Forelimb muscle (tissue), 1 donor: ENCODE measurements at places on chromosomes 4 and X. TPM values are rescaled to one million over a fixed set of nuclear protein-coding genes. Genes with fewer than 3 reads are reported as not detected.

- no peak for DNase-seq
Observed at GRCh38 chrX:86711531-86712180, 563.4 kb downstream of the DACH2 start.

PSAPL1 gene
- polyA plus RNA-seq, result not detected

TCEAL7 gene
- polyA plus RNA-seq, result 447 TPM

NPY5R gene
- not detected for polyA plus RNA-seq

RS1 gene
- polyA plus RNA-seq, result not detected

GRCh38 chr4:6273661-6273990 is 4.0 kb downstream of the WFS1 start:
- no peak for DNase-seq

DNA sequence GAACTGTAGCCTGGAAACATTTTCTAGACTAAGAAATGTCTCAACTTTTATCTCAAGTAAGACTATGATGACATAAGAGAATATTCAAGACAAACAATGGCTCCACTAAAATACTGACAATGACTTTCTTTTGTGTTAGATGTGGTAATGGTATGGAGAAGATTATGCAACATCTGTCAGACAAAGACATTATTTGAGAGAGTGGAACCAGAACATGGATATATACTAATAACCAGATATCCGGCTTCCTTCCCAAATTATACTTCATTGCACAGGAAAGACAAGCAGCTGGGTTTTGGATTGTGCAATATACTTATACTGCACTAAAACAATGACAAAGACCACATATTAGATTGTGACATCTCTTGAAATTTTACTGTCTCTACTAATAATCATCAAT is 290.8 kb upstream of the GIMD1 start:
- DNase-seq, result no peak

GRCh38 chr4:38671592-38671940 is 7.6 kb downstream of the KLF3 start:
- no peak for DNase-seq

NAT8L gene
- 4.3 TPM for polyA plus RNA-seq

FRG2 gene
- polyA plus RNA-seq, result not detected

GRCh38 chrX:30538271-30538670 is 39.3 kb downstream of the TASL start:
- DNase-seq, result no peak

GRCh38 chr4:156970501-156971164 is 966 bp downstream of the PDGFC start:
- DNase-seq, result no peak

DNA sequence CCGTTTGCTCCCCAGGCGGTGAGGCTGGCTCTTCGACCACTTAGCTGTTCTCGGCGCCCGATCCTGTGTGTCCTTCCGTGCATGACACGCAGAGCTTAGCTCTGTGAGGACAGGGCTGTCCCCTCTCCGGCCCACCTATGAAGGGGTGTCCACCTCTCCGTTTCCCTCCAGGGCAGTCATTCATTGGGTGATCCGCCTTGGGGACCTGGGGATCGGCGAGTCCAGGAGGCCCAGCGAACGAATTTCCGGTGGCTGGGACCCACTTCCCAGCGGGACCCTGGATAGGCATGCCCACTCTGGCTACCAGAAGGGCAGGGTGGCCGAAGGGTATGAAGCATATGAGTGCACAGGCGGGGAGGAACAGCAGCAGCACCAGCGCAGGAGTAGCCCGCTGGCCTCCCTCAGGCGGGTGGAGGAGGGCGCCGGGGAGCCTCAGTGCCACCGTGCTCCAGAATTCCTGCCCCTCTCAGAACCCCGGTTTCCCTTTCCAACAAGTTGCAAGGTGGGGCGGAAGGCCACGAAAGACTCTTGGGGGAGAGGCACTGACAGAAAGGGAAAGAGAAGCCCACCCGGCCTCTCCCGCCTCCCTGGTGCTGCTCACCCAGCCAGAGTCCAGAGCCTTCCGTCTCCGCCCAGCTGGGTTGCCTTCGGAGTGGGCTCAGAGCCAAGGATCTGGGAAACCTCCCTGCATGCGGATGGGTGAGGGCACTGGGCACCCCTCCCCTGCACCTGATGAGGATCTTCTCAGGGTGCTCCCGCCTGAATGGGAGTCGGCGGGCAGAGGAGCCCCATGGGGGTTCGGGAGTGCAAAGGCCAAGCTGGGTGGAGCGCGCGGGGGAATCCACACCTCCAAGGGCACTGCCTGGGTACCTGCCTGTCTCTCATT is 8.6 kb downstream of the HMX1 start:
- no peak for DNase-seq

DNA sequence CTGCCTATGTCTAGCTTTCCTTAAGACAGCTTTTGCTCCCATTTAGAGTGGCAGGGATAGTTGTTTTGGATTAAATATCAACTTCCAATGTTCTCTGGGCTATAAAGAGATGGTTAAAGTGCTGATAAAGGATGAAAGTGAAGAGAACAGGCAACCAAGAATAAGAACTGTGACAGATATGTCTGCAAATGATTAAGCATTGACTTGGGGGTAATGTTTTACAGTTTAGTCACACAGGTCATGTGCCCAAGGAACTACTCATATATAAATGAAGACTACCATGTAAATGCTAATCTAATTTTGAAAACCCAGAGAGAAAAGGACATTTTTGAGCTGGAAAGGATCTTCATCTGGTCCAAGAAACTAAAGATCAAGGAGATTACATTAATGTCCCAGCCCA is 42.1 kb downstream of the RBMX2 start:
- DNase-seq, result no peak

- DNase-seq, result no peak
Observed at GRCh38 chr4:38082021-38082420, 121.8 kb downstream of the PTTG2 start.

GRCh38 chr4:7844594-7844991 is 95.1 kb downstream of the AFAP1 start:
- DNase-seq, result no peak

CNKSR2 gene
- 2.1 TPM for polyA plus RNA-seq

DNA sequence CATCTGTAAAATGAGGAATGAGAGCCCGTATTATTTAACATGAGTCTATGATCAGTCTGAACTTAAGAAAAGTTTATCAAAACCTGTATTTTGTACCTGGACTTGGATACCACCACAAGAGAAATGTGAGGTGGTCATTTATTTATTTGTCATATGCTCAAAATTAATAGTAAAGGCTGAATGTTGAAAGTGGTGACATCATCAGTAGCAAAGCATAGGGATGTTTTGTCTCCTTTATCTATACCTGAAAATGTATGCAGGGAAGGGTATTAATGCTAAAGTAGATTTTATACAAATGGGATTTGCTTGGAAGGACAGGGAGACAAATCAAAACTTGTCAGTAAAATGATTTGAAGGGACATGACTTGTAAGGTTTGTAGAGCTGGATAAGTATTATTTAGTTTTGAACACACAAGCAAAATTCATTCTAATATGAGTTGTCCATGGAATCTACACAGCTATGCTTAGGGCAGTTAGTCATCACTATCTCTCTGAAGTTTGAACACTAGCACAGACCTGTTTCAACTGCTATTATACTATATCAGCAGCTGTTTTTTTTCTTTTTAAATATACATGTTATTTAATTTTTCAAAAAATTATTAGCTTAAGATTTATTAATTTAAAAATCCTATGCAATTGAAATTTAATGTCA is 52.4 kb upstream of the GUCY1A1 start:
- no peak for DNase-seq

- DNase-seq, result no peak
Observed at GRCh38 chr4:32133141-32133540, 1413.0 kb downstream of the PCDH7 start.

DNA sequence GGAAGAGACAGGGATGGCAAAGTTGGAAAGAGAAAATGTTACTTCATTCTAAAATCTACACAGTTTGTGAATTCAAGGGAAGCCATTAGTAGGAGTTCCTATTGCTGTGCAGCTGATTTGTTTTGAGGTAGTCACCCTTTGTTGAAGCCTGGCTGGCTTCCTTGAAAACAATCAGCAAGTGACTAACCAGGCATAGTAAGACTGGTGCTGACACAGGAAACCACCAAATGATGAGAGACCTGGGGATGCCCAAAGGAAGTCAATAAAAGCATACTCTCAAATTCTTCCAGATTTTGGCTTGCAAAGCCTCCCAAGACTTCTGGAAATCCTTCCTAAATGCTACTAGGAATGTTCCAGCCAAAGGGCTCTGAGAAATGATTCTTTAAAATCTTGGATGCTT is 23.9 kb upstream of the PRDM8 start:
- DNase-seq, result no peak

DNA sequence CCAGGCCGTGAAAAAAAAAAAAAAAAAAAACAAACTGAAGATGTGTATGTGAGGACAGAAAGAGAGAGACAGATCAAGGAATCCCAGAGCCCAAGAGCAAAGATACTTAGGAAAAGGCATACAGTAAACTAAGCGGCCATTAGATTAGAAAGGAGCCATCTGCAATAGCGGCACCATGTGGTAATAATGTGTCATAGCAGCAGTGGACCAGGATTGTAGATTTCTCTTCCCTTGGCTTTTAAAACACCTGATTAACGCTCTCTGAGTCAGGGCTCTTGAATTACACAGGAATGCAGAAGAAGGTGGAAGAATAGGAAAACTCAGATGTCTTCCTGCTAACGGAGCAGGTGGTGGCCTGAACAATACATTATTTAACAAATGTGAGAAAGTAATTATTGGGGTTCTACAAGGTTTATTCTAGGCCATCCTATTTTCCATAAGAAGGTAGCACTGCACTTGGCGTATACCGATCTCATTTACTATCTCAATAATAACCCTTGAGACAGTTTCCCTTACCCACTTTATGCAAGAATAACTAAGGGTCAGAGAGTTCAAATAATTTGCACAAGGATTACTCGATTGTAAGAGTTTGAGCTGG is 182.7 kb downstream of the KCNIP4 start:
- no peak for DNase-seq

- DNase-seq, result no peak
Observed at GRCh38 chrX:131262200-131262599, 26.9 kb downstream of the IGSF1 start.

MMAA gene
- polyA plus RNA-seq, result 6.0 TPM

DNA sequence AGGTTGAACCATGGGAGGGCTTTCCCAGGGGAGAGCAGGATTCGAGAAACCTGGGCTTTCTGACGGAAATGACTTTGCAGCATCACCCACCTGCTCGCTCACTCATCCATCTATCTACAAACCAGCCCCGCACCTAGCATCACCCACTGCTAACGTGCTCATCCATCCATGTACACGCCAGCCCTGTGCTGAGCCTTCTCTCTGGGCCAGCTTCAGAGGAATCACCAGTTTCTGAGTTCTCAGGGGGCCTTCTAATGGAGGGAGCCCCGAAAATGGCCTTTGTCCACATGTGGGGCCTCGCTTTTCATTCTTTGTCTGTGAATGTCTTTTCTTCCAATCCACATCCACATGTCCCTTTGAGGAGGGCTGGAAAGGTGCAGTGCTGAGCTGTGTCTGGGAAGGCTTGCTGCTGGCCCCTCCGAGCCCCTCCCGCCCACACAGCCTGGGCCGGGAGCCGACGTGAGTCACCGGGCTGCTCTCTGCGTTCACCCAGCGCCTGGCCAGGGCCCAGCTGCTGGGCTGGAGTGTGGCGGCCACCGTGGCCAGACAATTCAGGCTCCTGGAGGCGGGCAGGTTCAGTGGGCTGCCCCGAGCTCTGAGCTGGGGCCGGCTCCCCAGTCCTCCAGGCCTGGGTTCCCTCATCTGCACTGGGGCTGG is 14.7 kb downstream of the SORCS2 start:
- peak; percentile 63 for DNase-seq

GRCh38 chr4:56160636-56161035 is 211.9 kb downstream of the CEP135 start:
- DNase-seq, result no peak

DNA sequence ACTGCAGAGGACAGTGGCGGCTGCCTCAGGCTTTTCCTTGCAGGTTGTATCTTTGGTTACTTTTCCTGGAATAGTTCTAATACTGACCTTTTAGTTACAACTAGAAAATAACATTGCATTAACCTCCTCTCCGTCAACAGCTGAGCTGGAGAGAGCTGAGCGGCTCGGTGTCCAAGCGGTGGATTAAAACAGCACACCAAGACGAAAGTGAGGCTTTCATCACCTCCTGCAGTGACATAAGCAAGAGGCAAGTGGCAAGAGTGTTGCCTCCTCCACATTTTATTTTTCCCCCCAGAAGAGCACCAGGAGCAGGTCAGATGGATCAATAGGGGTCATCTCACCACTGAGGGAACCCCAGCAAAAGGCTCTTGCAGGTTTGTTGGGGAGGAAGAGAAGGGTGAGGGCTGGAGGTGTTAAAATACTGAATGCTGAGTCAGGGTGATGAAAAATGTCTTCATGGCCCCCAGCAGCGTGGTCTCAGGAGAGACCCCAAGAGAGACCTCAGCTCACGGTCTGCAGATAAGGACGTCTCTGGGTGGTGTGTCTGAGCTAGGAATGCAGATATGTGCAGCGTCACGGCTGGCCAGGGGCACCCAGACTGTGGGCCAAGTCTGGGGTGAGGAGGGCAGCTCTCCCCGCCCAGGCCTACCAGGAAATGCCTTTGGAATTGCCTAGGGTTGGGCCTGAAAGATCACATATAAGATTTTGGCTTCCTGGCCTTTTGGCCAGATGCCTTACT is 50.3 kb downstream of the CASP3 start:
- no peak for DNase-seq
